Large intestine (tissue), 12 donors: ENCODE measurements at places on chromosomes 7 and 10.

GRCh38 chr7:39130274-39130673 lies 152.6 kb downstream of the POU6F2 start:
- peak; percentile 23 for DNase-seq

DNA sequence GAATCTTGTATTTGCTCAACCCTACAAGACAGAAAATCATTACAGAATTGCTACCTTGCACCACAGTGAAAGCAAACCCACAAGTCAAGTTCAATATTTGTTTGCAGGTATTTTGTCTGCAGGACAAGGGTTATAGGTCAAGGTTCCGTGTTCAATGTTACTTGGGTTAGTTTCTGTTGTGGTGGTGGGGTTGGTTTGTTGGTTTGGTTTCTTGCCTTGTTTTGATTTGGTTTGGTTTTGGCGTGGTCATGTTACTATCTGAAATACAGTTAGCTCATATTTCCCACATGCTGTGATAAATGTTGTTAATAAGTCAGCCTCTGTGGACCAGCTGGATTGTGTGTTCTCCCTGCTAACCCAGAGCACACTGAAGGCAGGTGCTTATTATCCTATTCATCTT lies 75.6 kb upstream of the INSIG1 start:
- no peak for DNase-seq

GRCh38 chr10:103145860-103146466 lies 47.1 kb downstream of the NT5C2 start:
- no peak for DNase-seq

GRCh38 chr7:137943132-137943551 lies 58.7 kb downstream of the CREB3L2 start:
- DNase-seq = peak; percentile 68

DNA sequence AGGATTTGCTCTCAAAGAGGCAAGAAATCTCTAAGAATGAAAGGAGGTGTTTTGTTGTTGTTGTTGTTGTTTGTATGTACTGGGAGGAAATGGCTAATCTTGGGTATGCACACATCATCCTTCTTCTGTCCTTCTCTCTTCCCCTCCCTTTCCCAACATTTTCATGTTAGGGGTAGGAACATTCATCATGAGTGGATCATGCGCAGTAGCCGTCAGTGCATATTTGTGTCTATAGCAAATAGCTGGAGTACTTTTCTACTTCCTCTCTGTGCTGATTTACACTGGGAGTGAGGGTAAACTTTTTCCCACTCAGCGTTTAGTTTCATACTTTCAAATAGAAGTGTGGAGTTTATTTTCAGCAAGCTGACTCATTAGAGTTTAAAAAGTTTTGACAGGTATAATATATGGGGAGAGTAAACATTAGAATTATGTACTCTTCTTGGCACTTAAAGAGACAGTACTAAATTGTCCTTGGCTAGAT lies 80.5 kb upstream of the PRKG1 start:
- DNase-seq = no peak

DNA sequence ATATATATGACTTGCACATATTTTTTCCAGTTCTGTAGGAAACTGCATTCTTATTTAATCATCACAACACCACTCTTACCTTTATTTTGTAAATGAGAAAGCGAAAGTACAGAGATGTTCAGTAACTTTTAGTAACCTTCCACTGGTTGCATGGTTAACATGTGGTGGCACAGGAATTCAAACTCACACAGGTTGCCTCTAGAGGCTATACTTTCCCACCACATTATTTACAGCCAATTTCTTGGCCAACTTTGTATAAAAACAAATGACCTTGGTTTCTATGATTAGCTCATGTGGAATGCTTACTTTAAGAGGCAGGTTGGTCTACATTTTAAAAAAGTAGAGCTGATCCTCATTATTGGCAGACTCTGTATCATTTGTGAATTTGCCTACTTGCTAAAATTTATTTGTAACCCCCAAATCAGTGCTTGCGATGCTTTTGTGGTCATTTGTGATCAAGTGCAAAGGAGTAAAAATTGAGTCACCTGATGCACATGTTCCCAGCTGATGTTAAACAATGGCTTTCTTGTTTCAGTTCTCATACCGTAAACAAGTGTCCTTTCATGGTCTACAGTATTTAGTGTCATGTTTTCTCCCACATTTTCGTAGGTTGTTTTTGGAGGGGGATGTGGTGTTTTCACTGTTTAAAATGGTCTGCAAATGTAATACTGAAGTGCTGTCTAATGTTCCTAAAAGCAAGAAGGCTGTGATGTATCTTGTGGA lies 14.8 kb downstream of the BBS9 start:
- DNase-seq = no peak

DNA sequence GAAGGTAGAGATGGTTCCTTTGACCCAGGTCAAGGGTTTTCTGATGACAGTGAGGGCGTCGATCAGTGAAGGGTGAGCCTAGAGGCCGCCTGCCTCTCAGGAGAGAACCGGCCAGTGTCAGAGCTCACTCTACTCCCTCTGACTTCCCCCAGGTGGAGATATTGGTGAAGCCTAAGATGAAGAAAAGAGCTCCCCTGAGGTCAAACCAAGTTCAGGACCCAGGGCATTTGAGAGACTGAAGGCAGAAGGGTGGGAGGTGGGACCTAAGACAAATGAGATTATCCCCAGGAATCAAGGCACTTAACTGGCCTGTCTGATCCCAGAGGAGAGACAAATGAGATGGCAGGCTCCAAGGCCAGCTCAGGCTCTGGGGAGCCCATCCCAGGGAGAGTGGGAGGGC lies 104.7 kb downstream of the CDH23 start:
- DNase-seq = no peak
